B cell (primary cell): ENCODE measurements at places on chromosomes 11 and 22.
A peak's percentile ranks its signal among the peaks of the same experiment; 100 is the strongest.

- no peaks in the 10 kb centered on the region for H3K27me3 ChIP-seq
- H3K4me1 ChIP-seq: no peaks in the 10 kb centered on the region
- no peak overlapping the region for H3K27ac ChIP-seq
- H3K36me3 ChIP-seq: no peaks in the 10 kb centered on the region
- DNase-seq: no peak
These were observed 34.2 kb downstream of the IL18 start for GRCh38 chr11:112129656-112130055.

DNA sequence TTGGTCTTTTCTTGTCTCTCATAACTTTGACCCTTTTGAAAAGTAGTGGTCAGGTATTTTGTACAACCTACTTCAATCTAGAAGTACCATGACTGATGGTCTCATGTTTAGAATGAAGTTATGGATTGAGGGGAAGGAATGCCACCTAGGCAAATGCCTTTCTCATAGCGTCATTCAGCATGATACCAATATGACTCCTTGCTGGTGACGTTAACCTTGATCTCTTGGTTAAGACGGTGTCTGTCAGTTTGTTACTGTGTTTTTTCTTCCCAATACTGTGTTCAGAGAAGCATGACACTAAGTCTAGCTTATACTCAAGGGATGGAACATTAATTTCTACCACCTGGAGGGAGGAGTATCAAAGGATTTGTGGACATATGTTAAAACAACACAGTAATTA, 130.9 kb downstream of the KIF18A start:
- H3K27ac ChIP-seq: no peak overlapping the region
- H3K4me3 ChIP-seq: no peak overlapping the region
- H3K4me1 ChIP-seq: no peaks in the 10 kb centered on the region
- DNase-seq: no peak

- H3K27ac ChIP-seq: no peak overlapping the region
- no peaks in the 10 kb centered on the region for H3K27me3 ChIP-seq
- no peak for DNase-seq
These were observed 179.0 kb downstream of the GRM5 start for GRCh38 chr11:88886796-88887195.

- no peak overlapping the region for H3K4me3 ChIP-seq
- DNase-seq: no peak
- H3K36me3 ChIP-seq: peaks cover 62% of the 10 kb centered on the region
These were observed 70.7 kb downstream of the PPP6R3 start for GRCh38 chr11:68531129-68531693.

DNA sequence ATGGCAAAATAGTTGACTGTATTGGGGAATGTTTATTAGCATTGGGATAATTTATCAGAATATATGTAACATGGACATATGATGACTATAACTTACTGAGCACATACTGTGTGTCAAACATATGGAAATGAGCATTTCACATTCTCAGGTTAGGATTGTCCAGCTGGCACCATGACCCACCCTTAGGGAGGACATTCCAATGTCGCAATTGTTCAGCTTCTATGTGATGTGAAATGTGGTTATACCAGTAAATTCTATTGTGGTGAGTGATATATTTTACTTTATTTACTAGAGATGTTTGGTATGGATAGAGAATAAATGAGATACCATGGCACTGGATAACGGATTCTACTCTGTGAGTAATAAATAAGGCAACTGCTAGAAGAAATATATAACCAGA, 50.4 kb downstream of the OR4A47 start:
- no peaks in the 10 kb centered on the region for H3K27me3 ChIP-seq
- H3K27ac ChIP-seq: no peak overlapping the region
- no peak for DNase-seq

- peaks cover 15% of the 10 kb centered on the region for H3K4me1 ChIP-seq
- no peak for DNase-seq
- no peaks in the 10 kb centered on the region for H3K36me3 ChIP-seq
- H3K4me3 ChIP-seq: no peak overlapping the region
- H3K27me3 ChIP-seq: peaks cover 26% of the 10 kb centered on the region
- no peak overlapping the region for H3K27ac ChIP-seq
These were observed 698 bp downstream of the C1QTNF4 start for GRCh38 chr11:47593492-47593933.

DNA sequence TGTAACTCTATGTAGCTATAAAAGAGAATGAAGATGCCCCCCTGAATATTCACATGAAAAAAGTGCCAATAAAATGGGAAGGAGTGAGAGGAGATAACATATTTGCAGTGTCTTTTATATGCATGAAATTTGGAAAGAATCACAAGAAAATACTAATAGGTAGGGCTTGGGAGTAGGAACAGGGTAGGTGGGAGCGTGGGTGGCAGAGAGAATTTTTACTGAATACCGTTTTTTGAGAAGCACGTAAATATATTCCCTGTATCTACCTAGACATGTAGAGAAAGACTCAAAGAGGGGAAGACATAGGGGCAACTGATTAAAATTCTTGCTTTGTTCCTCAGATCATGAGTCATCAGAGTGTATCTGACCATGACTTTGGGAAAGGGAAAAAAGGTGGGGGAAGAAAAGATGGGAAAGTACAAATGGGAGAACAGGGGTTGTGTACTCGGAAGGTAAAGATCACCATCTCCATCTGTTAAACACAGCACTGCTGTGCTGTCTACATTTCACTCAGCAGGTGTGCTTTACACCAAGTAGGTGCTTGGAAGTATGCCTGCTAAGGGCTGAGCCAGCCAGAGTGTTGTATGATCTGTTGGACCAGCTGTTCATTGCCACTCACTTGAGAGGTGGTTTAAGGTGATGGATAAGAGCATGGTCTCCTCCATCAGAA, 16.0 kb downstream of the PRR5L start:
- H3K4me3 ChIP-seq: no peak overlapping the region
- H3K27ac ChIP-seq: no peak overlapping the region
- no peaks in the 10 kb centered on the region for H3K36me3 ChIP-seq
- H3K4me1 ChIP-seq: no peaks in the 10 kb centered on the region
- no peaks in the 10 kb centered on the region for H3K27me3 ChIP-seq

DNA sequence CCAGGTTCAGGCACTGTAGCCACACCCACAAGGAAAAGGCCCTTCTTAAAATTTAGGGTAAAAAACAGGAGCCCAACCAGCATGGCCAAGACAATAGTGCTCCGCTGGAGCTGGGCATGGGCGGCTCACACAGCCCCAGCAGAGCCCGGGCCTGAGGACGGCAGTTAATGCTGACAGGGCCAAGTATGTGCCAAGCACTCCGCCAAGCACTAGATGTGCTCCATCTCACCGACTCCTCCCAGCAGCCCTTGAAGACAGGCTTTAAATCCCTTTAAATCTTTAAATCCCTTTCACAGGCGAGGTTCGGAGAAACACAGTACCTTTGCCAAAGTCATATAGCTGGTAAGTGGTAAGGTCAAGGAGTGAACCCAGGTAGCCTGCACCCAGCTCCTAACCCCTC, 4.8 kb downstream of the ARFGAP2 start:
- H3K27me3 ChIP-seq: no peaks in the 10 kb centered on the region
- H3K27ac ChIP-seq: no peak overlapping the region
- H3K4me1 ChIP-seq: peaks cover 17% of the 10 kb centered on the region
- H3K36me3 ChIP-seq: peaks cover 77% of the 10 kb centered on the region

DNA sequence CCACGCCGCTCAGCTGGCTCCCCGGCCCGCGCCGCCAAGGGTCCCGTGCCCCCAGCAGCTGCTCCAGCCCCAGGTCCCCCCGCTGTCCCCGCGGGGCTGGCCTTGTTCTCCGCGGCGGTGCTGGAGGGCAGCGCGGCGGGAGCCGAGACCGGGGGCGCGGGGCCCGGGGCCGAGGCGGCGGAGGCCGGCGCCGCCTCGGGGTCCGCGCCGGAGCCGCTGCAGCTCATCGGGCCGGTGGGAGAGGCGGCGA, 128 bp downstream of the TAF10 start:
- peak overlapping the region; percentile 88 for H3K4me3 ChIP-seq
- peak overlapping the region; percentile 99 for H3K27ac ChIP-seq
- peaks cover 71% of the 10 kb centered on the region for H3K36me3 ChIP-seq
- H3K4me1 ChIP-seq: peaks cover 24% of the 10 kb centered on the region
- DNase-seq: no peak
- H3K27me3 ChIP-seq: no peaks in the 10 kb centered on the region
